C1 segment of cervical spinal cord (tissue), 14 donors: ENCODE measurements at places on chromosomes 13 and 19.

DNA sequence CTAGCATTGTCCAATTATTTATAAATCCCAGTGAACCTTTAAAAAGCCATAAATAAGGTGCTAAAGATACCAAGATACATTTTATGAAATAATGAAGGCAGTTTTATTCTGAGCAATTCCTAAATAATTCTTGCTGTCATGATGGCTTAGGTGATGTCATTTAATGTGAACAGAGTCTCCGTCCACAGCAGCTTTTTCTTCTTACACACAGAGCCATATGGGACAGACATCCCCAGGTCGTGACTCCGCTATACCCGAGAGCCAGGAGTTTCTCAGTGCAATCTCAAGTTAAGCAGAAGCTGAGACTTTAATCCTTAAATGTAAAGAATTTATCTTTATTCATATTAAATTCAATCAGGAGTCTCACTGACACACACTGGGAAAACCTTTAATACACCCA is 29.7 kb downstream of the EFNB2 start:
- no peak for DNase-seq

GRCh38 chr19:54162241-54162805 is 2.8 kb upstream of the LENG1 start:
- peak; percentile 47 for DNase-seq

- DNase-seq, result no peak
These were observed 14.3 kb upstream of the EIF3G start for GRCh38 chr19:10134040-10134439.

GRCh38 chr13:35789335-35790165 is 313.1 kb upstream of the MAB21L1 start:
- DNase-seq, result no peak

GRCh38 chr19:58056261-58056660 is 2.8 kb upstream of the ZNF135 start:
- DNase-seq, result no peak

- no peak for DNase-seq
These were observed 1.1 kb downstream of the CLN5 start for GRCh38 chr13:76993021-76993420.

DNA sequence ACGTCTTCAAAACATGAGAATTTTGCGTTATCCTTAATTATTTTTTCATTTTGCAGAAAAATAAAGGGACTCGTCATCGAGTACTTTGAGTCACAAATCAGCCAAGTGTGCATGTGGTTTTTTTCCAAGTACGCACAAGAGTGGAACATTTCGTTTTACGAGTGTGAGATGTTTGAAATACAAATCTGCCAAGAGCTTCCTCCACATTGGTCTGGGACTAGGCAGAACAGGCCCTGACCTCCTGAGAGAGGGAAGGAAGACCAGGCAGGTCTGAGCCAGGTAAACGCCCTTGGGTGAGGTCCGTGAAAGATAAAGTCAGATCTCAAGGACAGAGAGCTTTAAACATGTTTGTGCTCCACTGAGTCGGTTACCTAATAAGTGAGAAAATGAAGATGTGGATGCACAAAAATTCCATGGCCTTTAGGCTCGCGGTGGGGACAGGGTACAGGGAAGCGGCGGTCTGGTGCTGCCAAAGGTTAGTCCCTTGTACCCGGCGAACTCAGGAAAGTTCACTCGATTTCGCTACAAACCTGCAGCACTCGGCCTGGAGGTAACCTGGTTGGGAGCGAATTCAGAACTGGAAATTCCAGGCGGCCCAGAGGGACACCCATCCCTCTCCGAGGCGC is 473 bp upstream of the ITM2B start:
- DNase-seq, result no peak

GRCh38 chr13:75279834-75280369 is 202.1 kb downstream of the TBC1D4 start:
- no peak for DNase-seq

GRCh38 chr13:79935121-79935520 is 405.8 kb downstream of the SPRY2 start:
- no peak for DNase-seq
